ENCODE measurements at places on chromosomes 6 and 20.

GRCh38 chr6:148959008-148959407 lies 212.2 kb downstream of the UST start:
- DNase-seq = no peak

DNA sequence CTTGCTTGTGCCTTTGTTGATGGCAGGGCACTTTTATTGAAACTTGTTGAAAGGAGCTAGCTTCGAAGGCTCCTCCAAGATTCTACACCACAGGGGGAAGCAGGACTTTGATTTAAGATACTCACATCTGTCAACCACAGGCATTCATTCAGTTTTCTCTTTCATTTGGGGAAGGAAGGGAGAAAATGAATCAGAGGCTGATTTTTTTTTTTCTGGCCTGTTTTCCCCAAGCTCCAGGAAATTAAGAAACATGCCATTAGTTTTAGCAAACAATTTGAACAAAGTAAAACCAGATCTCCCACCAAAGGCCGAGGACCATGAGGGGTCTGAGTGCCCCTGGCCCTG lies 8.7 kb upstream of the APCDD1L start:
- no peak for DNase-seq

DNA sequence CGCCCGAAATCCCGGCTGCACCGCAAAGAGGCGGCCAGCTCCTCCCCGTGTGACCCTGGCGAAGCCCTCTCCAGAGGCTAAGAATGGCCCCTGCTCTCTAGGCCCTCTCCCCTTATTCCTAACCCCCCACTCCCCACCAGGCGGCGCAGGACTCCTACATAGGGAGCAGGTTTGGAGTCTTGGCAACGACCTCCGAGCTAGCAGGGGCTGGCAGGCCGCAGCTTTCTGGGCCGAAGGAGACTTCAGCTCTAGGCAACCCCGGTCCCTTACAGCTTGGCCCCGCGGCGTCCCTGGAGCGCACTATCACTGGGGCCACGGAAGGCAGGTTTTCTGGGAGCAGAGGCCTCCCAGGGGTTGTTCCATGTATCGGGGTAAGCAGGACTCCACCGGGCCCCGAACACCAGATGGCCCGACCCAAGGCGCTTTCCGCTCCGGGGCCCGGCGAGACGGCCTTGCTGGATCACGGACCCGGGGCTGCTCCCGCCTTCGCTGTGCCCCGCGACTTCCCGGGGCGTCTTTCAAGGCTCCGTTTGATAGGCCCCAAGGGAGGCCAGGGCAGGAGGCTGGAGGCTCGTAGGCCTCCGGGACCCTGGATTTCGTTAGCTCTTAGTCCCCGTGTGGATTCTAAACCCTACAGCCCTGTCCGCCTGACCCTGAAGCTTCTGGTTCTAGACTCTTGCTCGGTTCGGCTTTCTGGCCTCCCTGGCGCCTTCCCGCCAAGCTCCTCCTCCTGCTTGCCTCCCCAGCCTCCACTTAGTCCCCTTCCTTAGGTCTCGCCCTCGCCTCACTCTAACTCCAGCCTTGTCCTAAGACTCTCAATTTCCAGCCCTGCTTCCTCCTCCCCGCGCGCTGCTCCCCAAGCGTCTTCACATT lies 1.9 kb downstream of the SLC32A1 start:
- peak; percentile 94 for DNase-seq

DNA sequence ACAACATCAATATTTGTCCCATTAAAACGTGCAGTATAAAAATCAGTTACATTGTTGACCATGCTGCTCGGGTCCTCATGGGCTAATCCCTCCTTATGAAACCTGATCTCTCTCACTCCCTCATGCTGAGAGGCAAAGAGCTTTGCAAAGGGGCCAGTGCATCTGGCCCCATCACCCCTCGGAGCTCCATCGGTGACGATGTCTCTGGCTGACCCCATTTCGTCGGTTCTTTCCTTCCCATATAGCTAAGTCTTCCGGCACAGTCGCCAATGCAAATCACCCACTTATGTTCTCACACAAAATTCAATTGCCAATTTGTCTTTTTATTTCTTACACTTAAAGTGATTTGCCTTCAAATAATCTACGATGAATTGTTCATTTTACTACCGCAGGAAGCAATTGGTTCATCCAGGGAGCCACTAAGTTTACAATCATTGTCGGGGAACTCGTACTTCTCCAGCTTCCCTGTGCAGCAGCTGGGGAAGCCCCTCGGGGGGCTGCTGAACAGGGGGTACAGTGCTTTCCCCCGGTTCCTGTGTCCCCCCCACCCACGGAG lies 199.8 kb upstream of the CDH4 start:
- DNase-seq = no peak

DNA sequence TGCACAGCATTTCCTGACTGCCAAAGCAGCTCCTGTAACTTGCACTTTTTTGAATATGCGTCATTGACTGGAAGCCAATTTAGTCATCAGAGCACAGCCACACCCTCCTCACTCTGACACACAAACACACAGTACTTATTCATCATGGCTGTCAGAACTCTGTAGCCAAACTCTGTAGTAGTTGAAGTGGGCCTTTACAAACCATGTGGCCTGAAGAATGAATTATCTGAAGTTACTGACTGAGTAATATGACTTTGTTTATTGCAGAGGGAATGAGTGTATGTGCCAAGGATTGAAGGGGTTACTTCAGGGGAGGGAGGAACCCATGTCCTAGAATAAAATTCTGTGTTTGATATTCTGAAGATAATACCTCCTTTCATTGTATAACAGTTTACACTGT lies 102.7 kb downstream of the FIG4 start:
- DNase-seq = no peak
